ENCODE measurements at places on chromosomes 6 and 20.

DNA sequence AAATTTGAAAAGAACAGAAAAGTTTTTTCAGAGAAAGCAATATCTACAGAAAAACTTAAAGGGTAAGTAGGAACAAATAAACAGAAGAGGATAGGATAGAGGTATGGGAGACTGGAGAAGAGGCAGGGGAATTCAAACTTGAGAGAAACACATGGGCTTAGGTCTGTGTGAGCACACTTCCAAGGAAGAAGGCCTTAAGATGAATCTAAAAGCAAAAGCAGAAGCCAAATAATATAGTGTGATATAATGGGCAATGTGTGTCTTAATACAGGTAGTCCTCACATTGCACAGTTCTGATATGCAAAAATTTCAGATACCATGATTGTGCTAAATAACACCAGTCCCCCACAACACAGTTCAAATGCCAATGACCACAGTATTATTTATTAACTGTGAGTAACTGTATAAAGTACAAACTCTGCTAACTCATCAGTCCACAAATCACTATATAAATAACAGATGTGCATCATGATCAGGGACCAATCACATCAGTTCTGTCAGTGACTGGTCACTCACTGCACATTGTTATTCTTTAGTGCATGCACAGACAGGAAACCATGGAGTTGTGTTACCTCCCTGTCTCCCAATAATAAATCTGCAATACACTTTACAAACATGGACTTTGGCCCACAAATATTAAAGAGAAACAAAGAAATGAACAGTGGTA is 18.6 kb downstream of the SNX14 start:
- no peak for DNase-seq

DNA sequence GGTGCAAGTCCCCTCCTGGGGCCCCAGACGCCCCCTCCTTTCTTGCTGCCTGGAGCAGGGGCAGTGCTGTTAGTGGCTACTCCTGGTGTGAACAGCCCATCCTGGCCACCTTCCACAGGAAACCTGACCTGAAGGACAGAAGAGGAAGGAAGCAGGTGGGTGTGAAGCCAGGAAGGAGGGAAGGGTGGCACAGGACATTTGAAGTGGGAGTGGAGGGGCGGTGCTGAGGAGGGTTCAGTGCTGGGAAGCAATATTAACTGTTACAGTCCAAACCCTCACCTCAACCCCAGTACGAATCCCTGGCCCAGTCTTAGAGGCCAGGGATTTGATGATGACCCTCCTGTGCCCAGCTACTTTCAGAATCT is 766 bp downstream of the PRICKLE4 start:
- no peak for DNase-seq

DNA sequence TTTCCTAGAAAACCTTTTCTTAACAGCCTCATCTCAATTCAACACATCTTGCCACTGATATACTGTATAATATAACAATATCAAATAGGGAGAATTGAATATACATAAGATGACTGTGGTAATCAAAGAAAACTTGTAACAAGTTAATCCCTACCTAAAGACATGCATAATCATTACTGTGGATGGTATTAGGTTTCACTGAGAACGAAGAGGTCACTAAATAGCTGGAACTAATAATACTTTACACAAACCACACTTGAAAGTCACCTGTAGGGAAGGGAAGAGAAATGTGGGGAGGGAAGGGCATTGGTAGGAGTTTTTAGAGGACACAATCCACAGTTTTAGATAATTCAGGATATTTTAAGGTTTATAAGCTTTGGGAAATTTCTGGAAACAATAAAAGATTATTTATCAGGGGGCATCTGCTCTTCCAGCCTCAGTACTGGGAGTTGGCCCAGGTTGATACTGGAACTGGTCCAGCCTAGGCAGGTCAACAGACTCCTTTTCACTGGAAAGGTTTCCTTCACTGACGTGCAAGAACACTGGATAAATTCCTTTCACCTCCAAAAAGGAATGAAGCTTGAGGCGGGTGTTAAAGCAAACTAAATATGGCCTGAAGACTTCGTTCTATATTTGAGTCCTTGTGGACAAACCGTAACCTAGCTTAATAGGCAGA is 44.0 kb downstream of the MAP7 start:
- no peak for DNase-seq

- no peak for DNase-seq
Measured at GRCh38 chr20:57322476-57322875, 7.1 kb upstream of the SPO11 start.

- peak; percentile 4 for DNase-seq
Measured at GRCh38 chr6:50380406-50381098, 330.8 kb upstream of the DEFB112 start.

GRCh38 chr20:49381558-49382493 is 100.6 kb downstream of the KCNB1 start:
- peak; percentile 45 for DNase-seq

DNA sequence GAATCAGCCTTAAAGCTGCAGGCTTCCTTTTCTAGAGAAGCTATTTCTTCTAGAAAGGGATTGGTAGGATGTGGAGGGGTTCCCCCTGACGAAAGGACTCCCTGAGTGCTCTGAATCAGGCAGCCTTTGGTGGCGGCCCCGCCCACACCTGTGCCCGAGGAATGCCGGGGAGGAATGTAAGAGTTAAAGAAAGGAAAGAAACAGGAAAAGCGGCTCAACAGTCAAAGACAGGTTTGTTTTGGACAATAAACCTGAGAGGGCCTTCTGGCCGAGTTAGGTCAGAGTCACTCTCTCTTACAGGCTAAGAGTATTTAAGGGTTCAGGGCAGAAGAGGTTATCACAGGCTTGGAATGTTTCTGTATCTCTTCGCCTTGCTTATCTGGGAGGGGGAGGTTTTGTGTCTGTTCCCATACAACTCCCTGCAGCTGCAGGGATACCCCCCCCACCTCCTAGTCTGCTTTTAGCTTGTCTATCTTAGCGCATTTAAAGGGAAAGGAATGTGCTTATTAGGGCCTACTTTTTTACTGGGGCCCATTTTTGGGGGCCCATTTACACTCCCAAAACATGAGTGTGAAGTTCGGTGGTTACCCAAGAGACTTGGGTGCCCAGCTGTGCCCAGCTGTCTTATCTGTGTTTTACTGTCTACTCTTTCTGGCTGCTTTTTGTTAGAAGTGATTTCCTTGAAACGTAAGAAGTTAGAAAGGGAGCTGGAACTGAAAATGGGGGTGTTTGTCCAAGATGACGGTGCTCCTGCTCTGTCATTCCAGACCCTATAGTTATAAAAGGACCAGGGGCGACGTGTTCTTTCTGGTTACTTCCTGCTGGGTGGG is 32.8 kb downstream of the DYNLT1 start:
- no peak for DNase-seq

DNA sequence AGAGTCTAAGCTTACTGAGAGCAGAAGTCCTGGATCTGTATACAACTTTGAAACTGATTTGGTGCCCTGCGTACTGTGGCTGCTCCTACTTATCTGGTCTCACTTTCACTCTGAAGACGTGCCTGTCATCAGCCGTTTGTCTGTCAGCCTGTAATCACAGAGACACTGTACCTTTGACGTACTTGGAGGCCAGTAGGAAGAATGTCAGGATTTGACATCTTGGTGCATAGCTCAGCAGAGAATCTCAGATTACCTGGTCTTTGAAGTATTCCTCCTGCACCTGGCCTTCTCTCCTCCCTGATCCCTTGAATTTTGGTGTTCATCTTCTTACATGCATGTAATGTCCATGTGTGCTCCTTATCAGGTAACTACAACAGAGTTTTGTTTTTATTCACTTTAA is 37.7 kb downstream of the DSE start:
- DNase-seq, result no peak

DNA sequence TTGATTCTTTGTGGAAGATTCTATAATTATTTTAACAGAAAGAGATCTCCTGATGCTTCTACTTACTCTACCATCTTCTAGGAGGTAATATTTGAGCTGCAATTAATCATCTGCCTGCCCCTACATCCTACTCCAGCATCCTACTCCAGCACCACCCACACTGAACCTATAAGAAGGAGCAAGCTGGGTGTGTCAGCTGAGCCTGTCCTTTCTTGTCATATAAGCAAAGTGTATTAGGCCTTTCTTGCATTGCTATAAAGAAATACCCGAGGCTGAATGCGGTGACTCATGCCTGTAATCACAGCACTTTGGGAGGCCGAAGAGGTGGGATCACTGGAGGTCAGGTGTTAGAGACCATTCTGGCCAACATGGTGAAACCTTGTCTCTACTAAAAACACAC is 84.2 kb upstream of the ARG1 start:
- DNase-seq, result no peak

DNA sequence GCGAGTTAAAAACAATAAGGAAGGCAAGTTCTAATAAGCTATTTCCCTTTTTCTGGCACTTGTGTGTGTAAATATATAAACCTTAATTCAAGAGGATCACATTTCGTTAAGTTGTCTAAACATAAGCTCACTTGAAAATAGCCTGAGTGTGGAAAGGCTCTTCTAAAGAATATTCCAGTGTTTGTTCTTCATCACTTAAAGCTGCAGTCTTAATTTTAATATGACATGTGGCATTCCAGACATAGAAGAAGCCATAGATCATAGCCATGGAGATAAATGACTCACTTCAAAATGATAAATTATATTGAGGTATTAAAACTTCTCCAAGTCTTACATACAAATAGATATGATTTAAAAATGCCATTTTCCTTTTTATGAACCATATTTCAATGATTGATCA is 42.1 kb downstream of the IYD start:
- no peak for DNase-seq

GRCh38 chr6:110951008-110951407 is 7.5 kb upstream of the GTF3C6 start:
- DNase-seq, result no peak

- DNase-seq, result peak; percentile 24
Measured at GRCh38 chr6:13953061-13953705, 28.4 kb downstream of the RNF182 start.

DNA sequence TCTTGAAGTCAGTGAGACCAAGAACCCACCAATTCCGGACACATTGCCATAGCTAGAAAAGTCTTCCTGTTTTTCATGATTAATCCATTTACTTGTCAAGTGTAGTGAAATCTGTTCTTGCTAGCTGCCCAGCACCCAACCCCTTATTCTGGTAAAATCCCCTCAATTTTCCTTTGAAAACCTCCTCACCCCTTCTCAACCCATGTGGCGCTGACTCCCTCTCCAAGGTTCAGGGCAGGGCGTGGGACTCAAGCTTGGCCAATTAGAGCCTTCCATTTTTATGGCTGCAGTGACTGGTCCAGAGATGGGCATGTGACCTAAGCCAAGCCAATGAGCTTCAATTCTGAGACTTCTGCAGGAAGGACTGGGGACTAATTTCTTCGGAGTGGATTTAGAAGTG is 9.8 kb upstream of the ZBP1 start:
- no peak for DNase-seq

GRCh38 chr6:18388271-18388670 is 1.1 kb downstream of the RNF144B start:
- DNase-seq, result no peak

- no peak for DNase-seq
Measured at GRCh38 chr6:111720931-111721496, 115.3 kb upstream of the TRAF3IP2 start.
